ENCODE measurements at places on chromosomes 13 and 19.
A peak's percentile ranks its signal among the peaks of the same experiment; 100 is the strongest.

DNA sequence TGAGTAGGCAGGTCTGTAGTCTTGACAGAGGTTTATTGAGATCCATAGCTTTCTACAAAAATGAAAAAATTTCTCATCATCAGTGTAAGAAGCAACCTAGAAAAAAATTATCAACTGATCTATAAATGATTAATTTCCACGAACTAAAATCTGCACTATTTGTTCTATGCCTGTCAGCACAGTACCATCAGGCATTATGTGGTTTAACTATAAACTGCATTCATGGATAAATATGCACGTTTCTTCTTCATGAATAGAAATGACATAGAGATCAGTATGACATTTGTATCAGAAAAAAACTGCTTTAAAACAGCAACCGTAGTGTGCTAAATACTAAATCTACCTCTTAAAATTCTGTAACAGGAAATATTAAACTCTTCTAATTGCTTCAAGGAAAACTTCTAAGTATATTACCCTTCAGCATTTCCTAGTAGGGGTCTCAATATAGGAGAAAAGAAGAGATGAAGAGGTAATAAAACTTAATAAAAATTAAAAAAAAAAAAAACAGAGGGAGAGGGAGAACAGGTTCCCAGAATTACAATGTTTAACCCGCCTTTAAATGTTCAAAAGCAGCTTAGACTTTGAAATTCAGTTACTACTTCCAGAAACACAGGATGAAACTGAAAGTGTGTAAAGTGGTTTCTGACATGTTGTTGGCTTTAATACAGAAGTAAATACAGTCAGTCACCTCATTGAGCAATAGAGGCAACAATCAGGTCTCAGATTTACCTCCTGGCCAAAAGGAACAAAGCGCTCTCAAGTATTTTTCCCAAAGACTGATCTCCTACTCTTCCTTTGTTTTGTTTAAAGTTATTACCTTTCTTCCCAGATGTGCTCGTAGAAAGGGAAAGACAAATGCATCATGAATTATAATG lies 144.4 kb downstream of the DIAPH3 start:
- DNase-seq: peak; percentile 3

- no peak for DNase-seq
These were observed 711.4 kb downstream of the DIAPH3 start for GRCh38 chr13:59452189-59452890.

DNA sequence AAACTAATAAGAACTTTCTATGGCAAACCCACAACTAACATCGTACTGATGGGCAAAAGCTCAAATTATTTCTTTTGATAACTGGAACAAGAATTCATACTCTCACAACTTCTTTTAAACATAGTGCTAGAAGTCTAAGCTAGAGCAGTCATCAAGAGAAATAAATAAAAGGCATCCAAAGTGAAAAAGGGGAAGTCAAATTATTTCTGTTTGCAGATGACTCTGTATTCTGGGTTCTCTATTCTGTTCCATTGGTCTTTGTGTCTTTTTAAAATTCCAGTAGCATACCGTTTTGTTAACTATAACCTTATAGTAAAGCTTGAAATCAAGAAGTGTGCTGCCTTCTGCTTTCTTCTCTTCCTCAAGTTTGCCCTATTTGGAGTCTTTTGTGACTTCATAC lies 1215.9 kb downstream of the UQCRFS1 start:
- DNase-seq: no peak

GRCh38 chr13:108352599-108352998 lies 83.1 kb downstream of the TNFSF13B start:
- DNase-seq: no peak

GRCh38 chr19:48696353-48697010 lies 711 bp downstream of the FUT2 start:
- peak; percentile 9 for DNase-seq

DNA sequence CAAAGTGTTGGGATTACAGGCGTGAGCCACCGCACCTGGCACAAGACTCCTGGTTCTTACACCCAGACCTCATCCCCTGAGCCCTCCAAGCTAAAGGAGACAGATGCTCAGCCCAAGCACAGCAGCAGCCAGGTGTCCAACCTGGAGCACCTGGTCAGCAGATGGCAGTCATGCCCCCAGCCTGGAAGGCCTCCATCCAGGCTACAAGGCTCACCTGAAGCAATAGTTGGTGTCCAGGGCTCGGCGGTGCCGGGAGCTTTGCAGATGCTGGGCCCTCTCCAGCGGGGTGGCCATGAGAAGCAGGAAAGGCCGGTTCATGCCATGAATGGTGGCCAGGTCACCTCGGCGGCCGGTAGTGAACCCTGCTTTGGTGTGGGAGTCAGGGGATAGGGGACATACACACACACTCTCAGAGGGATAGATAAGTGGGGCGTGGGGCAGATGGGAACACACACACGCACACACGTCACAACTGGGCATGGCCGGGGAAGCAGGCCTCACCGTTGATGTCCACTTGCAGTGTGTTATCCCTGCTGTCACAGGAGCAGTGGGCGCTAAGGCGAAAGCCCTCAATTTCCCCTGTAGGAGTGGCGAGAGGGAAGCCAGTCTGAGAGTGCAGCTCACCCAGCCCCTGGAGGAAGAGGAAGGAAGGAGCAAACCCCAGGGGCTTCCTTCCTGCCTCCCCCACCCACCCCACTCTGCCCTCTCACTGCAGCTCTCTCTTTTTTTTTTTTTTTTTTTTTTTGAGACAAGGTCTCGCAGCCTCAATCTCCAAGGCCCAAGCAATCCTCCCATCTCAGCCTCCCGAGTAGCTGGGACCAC lies 11.8 kb downstream of the TGFB1 start:
- peak; percentile 49 for DNase-seq

GRCh38 chr13:35593651-35594050 lies 117.2 kb upstream of the MAB21L1 start:
- DNase-seq: no peak

GRCh38 chr13:38657191-38657590 lies 29.7 kb upstream of the FREM2 start:
- DNase-seq: no peak

- DNase-seq: no peak
These were observed 21.1 kb downstream of the SYDE1 start for GRCh38 chr19:15128162-15128770.

- DNase-seq: no peak
These were observed 2.2 kb upstream of the COLGALT1 start for GRCh38 chr19:17553256-17553655.

- peak; percentile 74 for DNase-seq
These were observed 26.5 kb upstream of the LSM14A start for GRCh38 chr19:34145741-34146202.

- no peak for DNase-seq
These were observed 29.3 kb downstream of the MZT1 start for GRCh38 chr13:72698164-72698563.

DNA sequence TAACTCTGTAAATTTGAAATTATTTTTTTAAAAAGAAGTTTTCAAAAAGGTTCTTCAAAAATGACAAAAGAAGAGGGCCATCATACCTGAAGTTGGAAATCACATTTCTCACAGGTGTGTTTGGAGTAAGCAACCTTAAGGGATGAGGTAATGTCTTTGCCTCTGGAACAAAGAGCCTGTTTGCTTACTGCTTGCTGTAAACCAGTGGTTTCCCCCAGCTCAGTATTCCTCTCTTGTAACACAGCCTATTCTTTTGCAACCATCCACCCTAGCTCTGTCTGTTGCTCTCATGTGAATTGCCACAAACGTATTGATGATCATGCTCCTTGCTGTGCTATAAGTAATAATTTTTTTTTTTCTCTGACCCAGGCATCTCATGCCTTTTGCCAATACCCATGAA lies 38.1 kb downstream of the UCHL3 start:
- no peak for DNase-seq

- DNase-seq: no peak
These were observed 11.2 kb downstream of the CYP4F22 start for GRCh38 chr19:15519433-15519976.

GRCh38 chr13:107742544-107742943 lies 472.8 kb downstream of the LIG4 start:
- DNase-seq: no peak

DNA sequence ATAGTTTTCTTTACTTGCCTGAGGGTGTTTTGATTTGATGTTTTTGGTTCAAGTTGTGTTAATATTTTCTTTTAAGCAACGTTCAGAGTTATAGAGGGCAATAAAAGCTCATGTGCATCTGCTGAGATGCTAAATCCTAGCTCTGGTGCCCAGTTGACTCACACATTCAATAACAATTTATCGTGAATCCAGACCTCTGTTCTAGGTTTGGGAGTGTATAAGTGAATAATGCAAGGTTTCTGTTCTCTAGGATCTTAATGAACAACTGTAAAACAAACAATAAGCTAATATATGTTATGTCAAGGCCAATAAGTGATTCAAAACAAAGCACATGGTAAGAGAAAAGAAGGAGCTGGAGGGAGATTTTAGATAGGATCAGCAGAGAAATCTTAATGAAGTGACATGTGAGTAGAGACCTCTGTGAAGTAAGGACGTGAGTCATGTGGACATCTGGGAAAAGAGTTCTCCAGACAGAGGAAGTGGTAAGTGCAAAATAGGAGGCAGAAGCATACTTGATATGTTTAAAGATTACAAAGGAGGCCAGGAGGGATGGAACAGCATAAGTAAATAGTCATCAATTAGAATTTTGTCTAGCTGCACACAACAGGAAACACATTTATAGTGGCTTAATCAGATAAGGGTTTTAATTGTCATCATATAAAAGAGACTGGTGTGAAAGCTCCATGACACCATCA lies 278.5 kb upstream of the HTR2A start:
- no peak for DNase-seq

- DNase-seq: no peak
These were observed 5.4 kb upstream of the ICAM3 start for GRCh38 chr19:10344780-10345179.

GRCh38 chr13:97497400-97497799 lies 63.4 kb downstream of the RAP2A start:
- DNase-seq: no peak

All from CD4-positive, alpha-beta T cell treated with Interleukin-17A for 1 hour (primary cell).